Mucosa of gallbladder (tissue), 1 donor: ENCODE measurements at places on chromosomes 7 and 10. TPM values are rescaled to one million over a fixed set of nuclear protein-coding genes. Genes with fewer than 3 reads are reported as not detected.

- DNase-seq, result no peak
These were observed 117.9 kb downstream of the TEX36 start for GRCh38 chr10:125565046-125565445.

- no peak for DNase-seq
These were observed 20.9 kb downstream of the CYP3A7 start for GRCh38 chr7:99713995-99714570.

The SPAM1 gene
- not detected for total RNA-seq

DNA sequence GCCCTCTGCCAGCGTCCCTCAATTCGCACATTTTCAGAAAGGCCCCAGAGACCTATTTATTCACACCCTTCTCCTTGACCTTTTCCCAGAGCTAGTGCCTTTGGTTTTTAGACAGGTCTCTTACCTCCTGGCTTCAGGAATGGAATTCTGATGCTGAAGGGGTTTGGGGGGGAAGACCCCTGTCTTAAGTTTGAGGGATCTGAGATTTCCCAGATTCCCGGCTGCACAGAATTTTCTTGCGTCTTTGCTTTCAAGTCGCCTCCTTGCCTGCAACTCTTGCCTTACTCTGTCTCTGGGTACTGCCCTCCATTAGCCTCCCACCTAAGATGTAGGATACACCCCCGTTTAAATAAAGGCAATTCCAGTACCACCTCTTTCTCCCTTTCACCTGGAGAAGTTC, 1.9 kb downstream of the GATA3 start:
- DNase-seq, result no peak

The FKBP6 gene
- not detected for total RNA-seq

- DNase-seq, result no peak
These were observed 301.6 kb downstream of the NRG3 start for GRCh38 chr10:82176587-82176986.
